ENCODE measurements at places on chromosomes 4 and X.

- no peak for DNase-seq
These were observed 96.9 kb downstream of the EGF start for GRCh38 chr4:110009550-110009949.

DNA sequence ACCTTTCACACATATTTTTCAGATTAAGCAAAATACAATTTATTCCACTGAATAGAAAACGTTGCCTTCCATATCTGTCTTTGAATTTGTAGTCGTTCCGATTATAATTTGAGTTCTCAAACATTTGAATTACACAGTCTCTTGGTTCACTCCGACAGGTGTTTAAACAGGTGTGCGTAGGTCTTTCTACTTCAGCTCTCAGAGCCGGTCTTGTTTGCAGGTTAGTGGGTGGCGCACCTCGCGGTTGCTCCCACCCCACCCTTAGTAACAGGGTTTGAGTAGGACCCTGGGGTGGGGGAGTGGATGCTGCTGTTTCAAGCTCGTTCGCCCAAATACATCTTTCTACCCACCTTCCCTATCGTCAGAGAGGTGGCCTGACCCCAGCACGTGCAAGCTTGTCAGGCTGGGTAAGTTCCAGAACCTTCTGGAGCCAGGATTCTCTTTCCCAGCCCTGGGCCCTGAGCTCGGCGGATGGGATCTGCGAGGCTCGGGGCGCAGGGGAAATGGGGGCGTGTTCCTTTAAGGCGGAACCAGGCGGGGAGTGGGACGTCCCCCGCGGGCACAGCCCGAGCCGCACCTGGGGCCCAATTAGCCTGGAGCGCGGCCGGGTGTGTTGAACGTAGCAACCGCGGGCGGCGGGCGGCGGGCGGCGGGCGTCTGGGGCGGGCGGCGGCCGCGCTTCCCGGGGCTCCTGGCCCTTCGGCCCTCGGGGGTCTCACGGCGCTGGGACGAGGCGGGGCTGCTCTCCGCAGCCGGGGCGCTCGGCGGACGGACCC is at the start of gene FAM149A:
TSS of gene FAM149A (plus strand) at position 591 of the 776 bp plus-strand sequence.
- no peak for DNase-seq

GRCh38 chr4:110211007-110211769 is 12.8 kb upstream of the ELOVL6 start:
- no peak for DNase-seq

DNA sequence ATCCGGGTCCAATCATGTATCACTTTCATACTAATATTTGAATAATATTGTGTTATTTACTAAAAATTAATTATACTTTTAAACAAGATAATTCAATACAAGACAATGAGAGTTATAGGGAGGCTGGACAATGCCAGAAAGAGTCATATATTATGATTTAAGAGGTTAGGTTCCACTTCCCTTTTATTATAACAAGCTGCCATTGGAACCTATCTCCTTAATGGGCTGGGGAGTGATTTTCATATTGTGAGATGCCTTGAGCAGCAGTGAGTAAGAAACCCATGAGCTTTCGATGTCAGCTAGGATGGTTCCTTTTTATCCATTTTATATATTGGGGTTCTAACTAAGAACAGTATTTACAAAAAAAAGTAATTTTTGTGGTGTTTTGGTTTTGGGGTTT is 91.8 kb downstream of the MAB21L2 start:
- no peak for DNase-seq

GRCh38 chr4:78250500-78250899 is 193.4 kb downstream of the FRAS1 start:
- no peak for DNase-seq

GRCh38 chr4:2008671-2008920 is 178 bp downstream of the NELFA start:
- no peak for DNase-seq

DNA sequence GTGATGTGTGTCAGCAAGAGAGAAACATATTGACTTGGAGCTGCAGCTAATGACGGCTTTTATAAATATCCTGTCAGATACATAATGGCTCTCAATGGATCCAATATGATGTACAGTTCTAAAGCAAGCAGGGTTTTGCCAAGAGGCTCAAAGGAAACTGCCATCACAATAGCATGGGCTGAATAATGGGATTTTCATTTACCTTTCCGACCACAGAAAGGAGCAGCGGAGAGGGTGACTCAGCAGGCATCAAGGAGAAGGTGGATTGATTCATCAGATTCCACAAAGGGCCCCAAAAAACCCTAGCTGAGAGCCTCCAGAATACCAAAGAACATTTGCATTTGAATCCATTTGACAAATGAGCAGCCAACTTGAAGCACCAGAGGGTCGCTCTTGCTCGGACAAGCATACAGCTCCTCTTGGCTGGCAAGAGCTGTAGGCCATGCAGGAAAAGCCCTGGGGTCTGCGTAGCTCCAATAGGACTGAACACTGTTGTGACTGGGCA is 355.7 kb upstream of the NOCT start:
- DNase-seq = no peak

GRCh38 chr4:154277172-154277571 is 214.4 kb downstream of the DCHS2 start:
- no peak for DNase-seq
